ENCODE measurements at places on chromosomes 5 and 9.

GRCh38 chr9:99894826-99895225 is 11.6 kb upstream of the STX17 start:
- DNase-seq, result no peak

- DNase-seq, result no peak
These were observed 4.2 kb downstream of the PRR7 start for GRCh38 chr5:177450667-177451424.

DNA sequence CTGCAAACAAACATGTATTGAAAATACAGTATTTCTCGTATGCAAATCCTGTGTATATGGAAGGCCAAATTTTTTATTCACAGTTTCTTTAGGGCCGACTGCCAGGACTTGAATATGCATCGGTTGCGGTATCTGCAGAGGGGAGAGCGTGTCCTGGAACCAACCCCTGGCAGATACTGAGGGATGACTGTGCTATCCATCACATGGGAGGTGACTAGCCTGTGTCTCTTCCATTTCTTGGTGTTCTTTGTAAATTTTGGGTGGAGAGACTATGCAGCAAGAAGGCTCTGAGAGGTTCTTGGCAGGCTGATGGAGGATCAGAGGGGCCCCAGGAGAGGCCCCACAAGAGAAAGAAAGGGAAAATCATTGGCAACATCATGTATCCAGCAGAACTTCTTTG is 384.3 kb downstream of the YTHDC2 start:
- no peak for DNase-seq

- DNase-seq, result peak; percentile 46
These were observed 42.8 kb downstream of the NRG2 start for GRCh38 chr5:140000332-140000731.

- DNase-seq, result no peak
These were observed 49.8 kb downstream of the PRRC1 start for GRCh38 chr5:127567026-127567768.

DNA sequence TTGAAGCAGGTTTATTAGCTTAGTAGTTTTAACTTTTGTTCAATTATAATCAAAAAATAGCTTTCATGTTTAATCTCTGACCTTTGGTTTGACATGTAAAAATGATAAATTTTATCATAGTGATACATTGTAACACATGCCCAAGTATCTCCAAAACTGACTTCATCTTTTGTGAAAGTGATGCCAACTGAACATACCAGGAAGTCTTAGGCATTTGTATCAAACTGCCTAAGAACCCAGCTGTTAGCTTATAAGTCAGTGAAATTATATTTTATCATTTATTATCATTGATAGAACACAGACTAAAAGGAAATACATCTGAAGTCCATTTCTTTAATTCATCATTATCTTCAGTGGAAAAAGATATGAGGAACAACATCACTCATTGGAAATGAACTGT is 39.1 kb downstream of the NIPBL start:
- DNase-seq, result no peak

DNA sequence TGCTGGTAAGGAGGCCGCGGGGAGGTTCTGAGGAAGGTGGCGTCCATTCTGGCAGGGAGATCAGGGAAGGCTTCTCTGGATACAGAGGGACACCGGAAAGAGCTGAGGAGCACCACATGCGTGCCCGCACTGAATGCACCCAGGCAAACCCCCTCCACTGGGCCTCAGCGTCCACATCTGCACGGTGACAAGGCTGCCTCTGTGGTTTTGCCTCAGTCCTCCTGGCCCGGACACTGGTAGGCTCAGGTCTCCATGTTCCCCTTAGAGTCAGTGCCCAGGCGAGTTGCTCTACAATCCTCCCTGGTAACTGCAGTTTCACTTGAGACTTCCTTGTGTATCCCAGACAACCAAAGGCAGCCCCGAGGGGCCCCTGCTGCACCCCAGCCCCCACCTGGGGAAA is 173.3 kb downstream of the MELK start:
- DNase-seq, result no peak

GRCh38 chr5:36363101-36363500 is 61.4 kb upstream of the RANBP3L start:
- DNase-seq, result no peak

DNA sequence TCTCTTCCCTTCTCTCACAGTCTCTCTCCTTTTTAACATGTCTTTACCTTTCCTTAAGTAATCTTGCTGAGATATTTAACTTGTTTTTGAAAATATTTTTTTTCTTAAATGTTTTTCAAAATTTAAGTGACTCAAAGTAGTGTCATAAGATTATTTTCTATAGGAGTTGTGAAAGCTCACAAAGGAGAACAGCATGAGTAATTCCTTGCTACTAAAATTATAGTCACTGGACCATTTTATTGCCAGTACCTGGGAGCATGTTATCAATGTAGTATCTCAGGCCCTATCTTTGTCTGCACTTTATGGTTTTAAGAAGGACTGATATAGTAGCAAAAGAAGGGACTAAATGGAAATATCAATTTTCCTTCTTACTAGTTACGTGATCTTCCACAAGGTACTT is 181.9 kb downstream of the TMEM232 start:
- no peak for DNase-seq

DNA sequence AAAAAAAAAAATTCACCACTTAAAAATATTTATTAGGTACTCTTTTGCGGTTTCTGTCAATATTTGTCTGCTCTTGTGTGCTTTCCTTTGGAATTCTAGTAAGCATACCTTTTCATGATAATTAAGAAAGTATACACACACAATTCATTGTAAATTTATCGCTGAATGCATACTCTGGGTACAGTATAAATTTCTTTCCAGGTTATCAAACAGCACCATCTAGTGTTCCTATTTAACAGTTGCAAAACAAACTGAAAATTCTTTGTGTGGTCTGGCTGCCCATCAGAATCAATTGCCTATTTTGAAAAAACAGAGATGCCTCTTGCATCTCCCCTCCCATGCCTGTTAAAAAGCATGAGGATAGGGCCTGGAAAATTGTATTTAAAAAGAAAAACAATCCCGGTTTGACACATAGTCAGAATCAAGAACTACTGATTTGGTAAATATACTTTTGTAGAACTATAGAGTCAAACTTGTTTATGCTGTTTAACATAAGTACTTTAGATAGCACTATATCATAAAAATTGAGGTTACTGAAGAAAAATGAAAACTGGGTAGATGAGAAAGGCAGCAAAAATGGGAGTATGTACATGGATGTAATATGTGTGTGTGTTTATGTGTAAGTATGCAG is 16.2 kb downstream of the PGGT1B start:
- DNase-seq, result no peak

DNA sequence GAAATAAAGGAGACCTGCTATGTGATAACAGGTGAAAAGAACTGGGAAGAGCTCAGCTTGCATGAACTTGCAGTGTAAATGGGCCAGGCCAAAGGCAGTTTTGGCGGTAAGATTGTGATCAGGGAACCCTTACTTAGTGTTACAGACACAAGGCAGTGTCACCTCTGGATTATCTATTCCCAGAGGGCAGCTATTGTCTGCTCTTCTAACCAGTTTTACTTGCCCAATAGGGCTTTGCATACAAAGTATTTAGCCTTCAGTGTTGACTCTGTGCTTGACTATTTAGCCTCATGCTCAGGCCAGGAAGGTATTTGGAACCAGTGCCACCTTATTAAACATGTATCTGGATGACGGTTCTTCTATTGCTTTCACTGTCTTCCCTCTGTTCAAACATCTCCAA is 38.3 kb downstream of the GDNF start:
- no peak for DNase-seq

DNA sequence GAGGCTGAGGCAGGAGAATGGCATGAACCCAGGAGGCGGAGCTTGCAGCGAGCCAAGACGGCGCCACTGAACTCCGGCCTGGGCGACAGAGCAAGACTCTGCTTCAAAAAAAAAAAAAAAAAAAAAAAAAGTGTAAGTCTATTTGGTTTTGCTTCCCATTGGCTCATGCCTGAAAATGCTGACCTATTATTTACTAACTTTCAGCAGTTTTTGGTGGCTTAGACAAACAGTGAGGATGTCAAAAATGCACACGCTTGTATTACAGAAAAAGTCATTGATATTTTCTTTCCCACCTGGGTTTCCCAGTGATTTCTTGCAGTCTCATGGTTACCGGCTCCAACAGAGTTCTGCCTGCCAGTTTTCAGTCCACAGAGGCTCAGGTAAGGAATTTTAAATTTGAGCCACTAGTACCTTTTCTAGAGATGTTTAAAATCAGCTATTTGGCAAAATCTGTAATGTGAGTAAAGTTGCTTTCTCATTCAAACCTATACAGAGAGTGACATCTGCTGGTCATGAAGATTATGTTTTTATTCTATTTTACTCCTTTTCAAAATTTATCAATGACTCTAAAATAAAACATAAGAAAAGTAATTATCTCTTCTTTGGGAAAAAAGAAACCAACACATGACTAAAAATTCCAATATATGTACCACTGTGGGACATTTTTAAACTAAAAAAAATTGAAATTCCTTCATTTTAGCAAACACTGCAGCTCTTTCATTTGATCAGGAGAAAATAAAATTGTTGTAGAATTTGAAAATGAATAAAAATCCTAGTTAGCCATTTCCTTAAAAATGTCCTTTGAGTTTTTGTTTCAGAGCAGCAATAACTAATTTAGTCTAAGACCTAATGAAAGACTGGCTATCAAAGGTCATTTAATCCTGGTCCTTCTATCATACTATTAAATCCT is 8.8 kb downstream of the FAM200C start:
- DNase-seq, result no peak
